ENCODE measurements at places on chromosomes 1 and 21. TPM values are rescaled to one million over a fixed set of nuclear protein-coding genes. Genes with fewer than 3 reads are reported as not detected.

Gene VHLL
- total RNA-seq, result not detected

Gene C1orf210
- total RNA-seq, result 23.3 TPM

Gene FMO3
- not detected for total RNA-seq

Gene SCCPDH
- total RNA-seq, result 24.5 TPM

Gene APCS
- not detected for total RNA-seq

DNA sequence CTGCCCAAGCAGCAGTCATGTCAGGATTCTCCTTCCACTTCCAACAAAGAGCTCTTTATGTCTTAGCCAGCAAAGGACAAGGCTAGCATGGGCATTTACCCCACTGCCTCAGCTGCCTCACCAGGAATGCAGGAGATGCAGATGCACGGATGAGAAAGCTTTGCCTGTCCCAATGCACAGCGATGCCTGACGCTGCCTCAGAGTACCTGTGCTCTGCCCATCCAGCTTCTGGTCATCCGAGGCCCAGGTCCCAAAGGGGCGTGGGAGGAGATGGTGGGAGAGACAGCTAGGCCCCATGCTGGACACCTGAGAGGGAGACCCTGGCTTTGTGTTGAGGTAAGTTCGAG is 59.0 kb downstream of the IRF2BP2 start:
- no peak for DNase-seq

DNA sequence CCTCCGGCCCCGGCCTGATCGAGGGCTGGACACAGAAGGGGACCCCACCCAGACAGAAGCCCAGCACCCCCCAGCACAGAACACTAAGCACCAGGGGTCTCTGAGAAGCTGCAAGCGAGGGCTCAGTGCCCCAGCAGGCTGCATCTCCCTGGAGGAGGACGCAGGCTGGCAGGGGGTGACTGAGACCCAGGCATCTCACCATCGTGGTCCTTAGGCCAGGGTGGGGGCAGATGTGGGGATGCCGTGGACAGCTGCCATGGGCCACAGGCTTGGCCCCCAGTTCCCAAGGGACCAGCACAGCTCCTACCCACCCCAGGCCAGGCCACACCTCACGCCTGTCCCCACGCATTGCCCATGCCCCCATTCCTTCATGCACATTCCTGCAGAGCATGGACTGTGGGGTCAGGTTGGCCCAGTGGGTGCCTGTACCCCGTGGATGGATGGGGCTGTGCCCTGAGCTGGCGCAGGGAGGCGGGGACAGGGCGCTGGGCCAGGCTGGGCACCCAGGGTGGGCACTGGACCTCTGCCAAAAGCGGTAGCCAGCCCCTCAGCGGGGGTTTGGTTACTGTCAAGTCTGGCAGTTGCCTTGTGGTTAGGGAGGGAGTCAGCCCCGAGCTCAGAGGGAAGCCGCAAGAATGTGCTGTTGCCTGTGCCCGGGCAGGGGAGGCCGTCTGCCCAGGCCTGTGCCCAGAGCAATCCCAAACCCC is 61.5 kb downstream of the ARHGEF16 start:
- no peak for DNase-seq

GRCh38 chr1:175167861-175168260 is 24.7 kb downstream of the KIAA0040 start:
- DNase-seq, result no peak

DNA sequence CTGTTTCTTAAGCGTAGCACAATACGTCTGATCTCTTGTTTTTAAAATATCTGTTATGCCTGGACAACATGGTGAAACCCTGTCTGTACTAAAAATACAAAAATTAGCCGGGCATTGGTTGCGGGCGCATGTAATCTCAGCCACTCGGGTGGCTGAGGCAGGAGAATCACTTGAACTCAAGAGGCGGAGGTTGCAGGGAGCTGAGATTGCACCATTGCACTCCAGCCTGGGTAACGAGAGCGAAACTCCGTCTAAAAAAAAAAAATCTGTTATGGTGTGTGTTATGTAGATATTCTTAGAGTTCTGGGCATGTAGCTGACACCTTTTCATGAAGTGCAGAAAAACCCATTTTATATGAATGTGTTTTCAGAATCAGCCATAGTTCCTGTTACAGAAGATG is 38.2 kb downstream of the RABGAP1L start:
- DNase-seq, result no peak

GRCh38 chr1:228905701-228906101 is 170.4 kb downstream of the RHOU start:
- DNase-seq, result no peak
